Sciatic nerve (tissue), 2 donors: ENCODE measurements at places on chromosomes 3 and 15. TPM values are rescaled to one million over a fixed set of nuclear protein-coding genes. Genes with fewer than 3 reads are reported as not detected.

DNA sequence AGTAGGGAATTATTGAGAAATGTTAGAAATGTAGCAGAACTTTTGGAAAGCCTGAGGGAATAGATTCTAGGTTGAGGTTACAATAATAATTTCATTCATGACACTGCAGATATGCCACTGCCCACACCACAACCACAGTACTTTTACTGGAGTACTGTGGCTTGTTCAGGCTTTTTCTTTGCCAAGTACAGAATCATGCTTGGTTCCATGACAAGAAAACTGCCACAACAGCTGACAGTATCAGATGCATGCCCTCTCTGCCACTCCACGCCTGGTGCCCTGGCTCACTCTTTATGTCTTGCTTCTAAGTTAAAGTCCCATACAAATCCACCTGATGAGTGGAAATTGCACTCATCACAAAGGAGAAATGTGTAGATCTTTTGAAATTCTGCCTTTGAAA, 398.6 kb downstream of the ZIC1 start:
- no peak for DNase-seq

DNA sequence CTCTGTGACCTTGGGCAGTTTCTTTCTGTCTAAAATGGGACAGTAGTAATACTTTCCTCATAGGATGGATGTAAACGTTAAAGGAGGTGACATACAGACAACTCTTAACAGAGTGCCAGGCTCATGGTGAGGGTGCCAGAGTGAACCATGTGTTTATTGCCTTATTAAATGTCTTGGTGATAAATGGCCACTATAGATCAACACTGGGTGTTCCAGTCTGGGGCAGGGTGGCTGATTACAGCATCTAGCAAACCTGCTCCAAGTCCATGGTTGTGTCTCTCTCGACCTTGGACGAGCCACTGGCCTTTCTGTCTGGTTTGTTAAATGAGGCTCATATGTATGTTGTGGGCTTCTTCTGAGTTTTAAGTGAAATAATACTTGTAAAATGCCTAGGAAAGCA, 75.1 kb downstream of the TRAK1 start:
- no peak for DNase-seq

- DNase-seq, result no peak
Measured at GRCh38 chr3:48057521-48057920, 41.3 kb upstream of the MAP4 start.

DNA sequence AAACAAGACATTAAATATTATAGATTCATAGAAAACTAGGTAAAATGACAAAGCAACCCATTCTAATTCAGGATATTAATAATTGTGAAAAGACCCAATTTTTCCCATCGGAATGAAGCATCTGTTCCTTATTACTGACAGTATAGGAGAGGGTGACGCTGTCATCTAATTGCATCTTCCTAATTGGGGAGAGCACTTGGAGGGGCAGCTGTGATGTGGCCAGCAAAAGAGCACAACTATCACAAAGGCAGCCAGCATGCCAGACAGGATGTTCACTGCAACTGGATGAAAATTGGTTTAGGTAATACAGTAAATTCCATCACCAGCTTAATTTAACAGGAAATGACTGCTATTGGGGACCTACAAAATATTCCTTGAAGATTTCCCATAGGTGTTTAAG, 21.9 kb upstream of the MINAR1 start:
- no peak for DNase-seq

DNA sequence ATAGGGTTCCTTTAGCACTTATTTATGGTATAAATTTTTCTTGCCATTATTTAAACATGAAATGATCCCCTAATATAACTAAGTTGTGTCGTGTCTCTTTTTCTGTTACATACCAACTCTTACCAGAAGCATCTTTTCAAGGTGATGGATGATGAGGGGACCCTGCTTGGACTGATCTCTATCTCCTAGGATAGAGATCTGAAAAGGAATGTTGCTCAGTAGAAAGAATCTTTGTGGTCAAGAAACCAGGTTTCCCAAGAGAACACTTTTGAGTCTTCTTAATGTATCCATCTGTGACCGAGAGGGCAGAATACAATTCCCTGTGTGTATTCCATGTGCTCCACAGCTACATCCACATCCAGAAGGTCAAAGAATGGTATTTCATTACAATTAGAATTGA, 409.7 kb downstream of the MAGI1 start:
- DNase-seq, result no peak

DNA sequence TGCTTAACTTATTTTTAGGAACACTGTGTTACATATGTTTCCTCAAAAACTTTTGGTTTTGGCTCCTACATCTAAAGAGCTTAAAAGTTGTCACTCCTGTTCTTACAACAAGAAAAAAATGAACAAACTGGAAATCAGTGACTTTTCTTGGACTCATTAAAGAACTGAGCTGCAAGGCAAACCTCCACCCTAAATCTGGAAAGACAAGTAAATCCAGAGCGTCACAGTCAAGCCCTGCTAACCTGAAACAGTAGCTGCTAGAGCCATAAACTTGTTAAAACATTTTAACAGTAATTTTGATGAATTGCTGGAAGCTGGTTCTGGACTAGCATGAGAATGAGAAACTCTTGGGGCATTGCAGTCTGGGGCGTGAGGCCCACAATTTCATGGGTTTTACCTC, 350.5 kb upstream of the COL8A1 start:
- DNase-seq, result no peak

- DNase-seq, result no peak
Measured at GRCh38 chr15:95134431-95135110, 903.2 kb downstream of the MCTP2 start.

DNA sequence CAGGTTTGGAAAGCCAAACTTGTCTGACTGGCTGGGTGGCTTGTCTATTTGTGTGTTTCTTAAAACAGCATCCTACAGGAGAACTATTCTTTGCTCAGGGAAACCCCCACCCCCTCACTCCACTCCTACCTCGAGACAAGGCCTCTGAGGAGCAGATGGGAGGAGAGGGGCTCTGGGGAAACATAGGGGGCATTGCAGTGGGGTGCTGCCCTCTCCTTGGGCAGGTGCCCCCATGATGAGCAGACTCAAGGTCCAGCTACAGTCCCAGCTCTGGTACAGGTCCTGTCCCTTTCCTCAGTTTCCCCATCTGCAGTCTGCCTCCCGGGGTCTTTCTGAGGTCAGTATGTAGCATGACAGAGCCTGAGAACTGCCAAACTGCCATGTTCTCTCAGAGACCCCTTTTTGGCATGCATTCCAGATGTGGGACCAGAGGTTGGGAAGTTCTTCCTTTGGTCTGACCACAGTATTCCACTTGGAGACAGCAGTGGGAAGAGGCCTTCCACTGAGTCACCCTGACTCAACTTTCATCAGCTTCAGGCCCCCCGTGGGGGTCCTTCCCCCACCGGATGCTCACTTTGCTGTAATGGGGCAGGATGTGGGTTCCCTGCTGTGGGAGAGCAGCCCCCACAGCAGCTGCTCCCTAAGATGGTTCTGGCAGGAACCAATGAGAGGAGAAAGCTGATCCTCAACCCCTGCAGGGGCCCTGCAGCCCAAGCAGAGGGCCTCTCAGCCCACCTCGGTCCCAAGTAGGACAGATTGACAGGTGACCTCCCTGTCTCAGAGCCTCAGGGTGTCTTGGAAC, 32.3 kb upstream of the CYP11A1 start:
- DNase-seq, result no peak

GRCh38 chr15:49380912-49381311, 42.1 kb upstream of the FGF7 start:
- no peak for DNase-seq

DNA sequence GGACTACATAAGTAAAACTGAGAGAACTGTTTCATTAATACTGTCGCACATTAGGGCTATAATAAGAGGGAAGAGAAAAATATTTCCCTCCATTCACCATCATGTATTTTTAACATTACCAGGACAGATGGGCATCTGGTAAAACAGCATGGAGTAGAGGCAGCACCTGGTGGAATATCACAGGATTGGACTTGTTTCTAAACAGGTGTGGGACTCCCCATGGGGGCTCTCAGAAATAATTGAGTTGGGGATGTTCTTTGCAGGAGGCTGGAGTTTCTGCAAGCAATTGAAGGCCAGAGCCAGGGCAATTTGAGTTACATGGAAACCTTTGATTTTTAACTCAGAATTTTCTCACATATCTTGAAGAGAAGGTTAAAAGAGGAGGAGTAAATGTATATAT, 8.4 kb upstream of the MINDY2 start:
- no peak for DNase-seq

DNA sequence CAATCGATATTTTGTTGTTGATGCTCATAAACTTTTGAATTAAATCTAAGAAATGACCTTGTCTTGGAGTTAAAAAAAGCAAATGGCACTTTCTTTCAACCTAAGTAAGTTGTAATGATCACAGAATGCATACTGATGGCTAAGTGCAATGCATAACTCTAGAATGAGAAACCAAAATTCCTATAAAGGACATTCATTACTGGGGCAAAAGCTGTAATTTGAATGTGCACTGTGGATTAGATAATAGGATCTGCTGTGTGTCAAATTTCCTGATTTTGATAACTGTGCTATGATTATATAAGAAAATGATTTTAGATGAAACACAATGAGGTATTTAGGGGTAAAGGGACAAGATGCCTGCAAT, 14.3 kb downstream of the SIAH2 start:
- no peak for DNase-seq

DNA sequence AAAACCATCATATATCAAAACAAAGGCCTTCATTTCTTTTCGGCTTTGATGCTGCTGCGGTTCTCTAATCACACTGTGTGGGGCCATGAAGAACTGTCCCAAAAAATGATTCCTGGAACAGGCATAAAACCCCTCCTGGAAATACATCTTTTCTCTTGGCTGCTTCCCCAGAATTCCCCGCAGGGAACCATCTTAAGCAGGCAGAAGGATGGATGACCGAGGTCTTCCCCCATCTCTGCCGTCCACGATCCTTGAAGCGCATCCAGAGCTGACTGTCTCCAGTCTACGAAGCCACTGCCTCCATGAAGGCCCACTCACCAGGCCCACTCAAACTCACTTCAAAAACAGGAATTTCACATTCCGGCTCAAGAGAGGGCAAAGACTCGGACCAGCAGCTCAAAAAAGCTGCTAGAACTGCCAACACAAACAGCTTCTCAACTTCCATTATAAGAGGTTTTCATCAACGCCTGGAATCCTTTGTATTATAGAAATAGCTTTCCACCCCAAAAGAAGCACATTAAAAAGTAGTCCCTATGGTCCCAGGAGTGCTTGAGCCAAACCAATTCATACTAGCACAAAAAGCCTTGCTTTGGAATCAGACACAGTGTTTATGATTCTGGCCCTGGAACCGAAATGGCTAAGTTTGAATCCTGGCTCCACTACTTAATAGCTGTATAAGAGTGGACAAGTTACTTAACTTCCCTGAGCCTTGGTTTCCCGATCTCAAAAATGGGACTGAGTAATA, 487.5 kb upstream of the WNT5A start:
- peak; percentile 63 for DNase-seq

DNA sequence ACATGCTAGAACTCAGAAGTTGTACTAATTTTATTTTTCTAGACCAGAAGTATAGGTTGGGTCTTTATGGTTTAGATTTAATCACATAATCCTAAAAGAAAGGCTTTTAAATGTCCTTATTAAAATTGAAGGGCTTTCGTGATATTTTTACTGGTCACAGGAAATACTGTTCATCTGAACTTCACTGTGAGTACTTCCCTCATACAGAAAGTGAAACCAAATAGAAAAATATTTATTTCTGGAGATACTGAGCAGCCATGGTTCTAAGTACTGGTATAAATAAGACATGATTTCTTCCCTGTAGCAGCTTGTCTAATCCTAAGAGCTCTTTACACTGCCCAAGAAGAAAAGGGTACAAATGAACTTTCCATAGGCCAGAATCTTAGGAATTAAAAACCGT, 2.0 kb downstream of the SNRK start:
- no peak for DNase-seq

GRCh38 chr3:52398670-52399081, 46.2 kb downstream of the SEMA3G start:
- no peak for DNase-seq

DNA sequence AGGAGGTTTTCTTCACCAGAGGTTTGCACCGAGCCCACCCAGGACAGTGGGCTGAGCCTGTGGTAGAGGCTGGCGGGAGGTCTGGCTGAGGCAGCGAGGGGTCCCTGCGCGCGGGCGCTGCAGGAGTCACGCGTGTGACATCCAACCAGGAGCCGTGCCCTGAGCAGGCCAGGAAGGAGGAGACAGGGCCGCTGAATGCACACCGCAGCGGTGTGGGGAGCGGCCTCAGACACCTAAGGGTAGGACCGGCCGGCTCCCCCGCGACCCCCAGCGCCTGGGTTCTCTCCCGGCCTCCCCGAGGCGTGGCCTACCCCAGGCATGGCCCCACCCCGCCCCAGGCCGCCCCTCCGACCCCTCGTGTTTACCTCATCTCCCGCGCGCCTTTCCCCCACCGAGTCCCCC, 412 bp downstream of the SLC41A3 start:
- DNase-seq, result no peak

GRCh38 chr15:56524915-56525314, 60.0 kb upstream of the MNS1 start:
- no peak for DNase-seq

GRCh38 chr3:81839504-81840094, 78.2 kb upstream of the GBE1 start:
- DNase-seq, result no peak

GRCh38 chr3:38157595-38157994, 7.7 kb upstream of the OXSR1 start:
- no peak for DNase-seq

- DNase-seq, result no peak
Measured at GRCh38 chr3:88775026-88775690, 332.3 kb upstream of the EPHA3 start.

- DNase-seq, result no peak
Measured at GRCh38 chr15:95923792-95924191, 406.7 kb upstream of the NR2F2 start.

DNA sequence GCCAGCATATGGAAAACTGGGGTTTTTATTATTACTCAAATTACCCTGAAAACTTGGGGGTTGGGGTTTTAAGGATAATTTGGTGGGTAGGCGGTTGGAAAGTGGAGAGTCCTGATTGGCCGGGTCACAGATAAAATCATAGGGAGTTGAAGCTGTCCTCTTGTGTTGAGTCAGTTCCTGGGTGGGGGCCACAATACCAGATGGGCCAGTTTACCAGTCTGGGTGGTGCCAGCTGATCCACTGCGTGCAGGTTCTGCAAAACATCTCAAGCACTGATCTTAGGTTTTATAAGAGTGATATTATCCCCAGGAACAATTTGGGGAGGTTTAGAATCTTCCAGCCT, 4.9 kb upstream of the ZNF662 start:
- DNase-seq, result no peak

- DNase-seq, result no peak
Measured at GRCh38 chr3:27888562-27888961, 166.4 kb upstream of the EOMES start.

The CIP2A gene
- 5.6 TPM for total RNA-seq

The SERP1 gene
- total RNA-seq, result 72.3 TPM

The MKRN3 gene
- 2.3 TPM for total RNA-seq

The SMCO1 gene
- total RNA-seq, result not detected

The SNTN gene
- not detected for total RNA-seq

The ZNF619 gene
- total RNA-seq, result 7.3 TPM

The CCR9 gene
- 0.31 TPM for total RNA-seq

The C3orf49 gene
- not detected for total RNA-seq

The TBC1D2B gene
- 103 TPM for total RNA-seq

The SH3GL3 gene
- 0.67 TPM for total RNA-seq

The TMEM158 gene
- total RNA-seq, result 6.5 TPM

The MTMR10 gene
- 67.7 TPM for total RNA-seq

The GP9 gene
- 0.53 TPM for total RNA-seq
